GM23248 (cell line): ENCODE measurements at places on chromosomes 1 and 21. TPM values are rescaled to one million over a fixed set of nuclear protein-coding genes. Genes with fewer than 3 reads are reported as not detected.

DNA sequence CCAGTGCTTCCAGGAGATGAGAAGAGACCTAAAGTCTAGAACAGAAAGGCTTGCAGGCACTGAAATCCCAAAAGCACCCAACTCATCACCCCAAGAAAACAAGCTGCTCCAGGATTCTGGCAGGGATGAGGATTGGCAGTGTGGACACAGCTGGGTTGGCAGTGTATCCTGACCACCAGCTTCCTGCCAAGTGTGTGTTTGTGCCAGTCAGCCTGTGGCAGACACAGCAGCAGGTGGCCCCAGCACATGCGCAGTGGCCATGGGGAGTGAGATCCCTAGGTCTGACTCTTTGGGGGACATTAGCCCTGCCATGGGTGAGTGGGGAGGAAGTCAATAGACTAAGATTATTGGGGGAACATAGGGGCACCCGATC, 8.7 kb upstream of the SNAPIN start:
- H3K4me3 ChIP-seq = no peak overlapping the region
- H3K36me3 ChIP-seq = peaks cover 14% of the 10 kb centered on the region
- no peak overlapping the region for H3K27ac ChIP-seq
- no peaks in the 10 kb centered on the region for H3K27me3 ChIP-seq
- H3K4me1 ChIP-seq = peaks cover 11% of the 10 kb centered on the region
- no peak for DNase-seq

- peaks cover 16% of the 10 kb centered on the region for H3K4me1 ChIP-seq
- H3K27ac ChIP-seq = no peak overlapping the region
Observed at GRCh38 chr1:111736548-111737215, 2.5 kb downstream of the INKA2 start.

- no peak overlapping the region for H3K27ac ChIP-seq
- no peaks in the 10 kb centered on the region for H3K36me3 ChIP-seq
- H3K4me1 ChIP-seq = no peaks in the 10 kb centered on the region
- no peaks in the 10 kb centered on the region for H3K27me3 ChIP-seq
Observed at GRCh38 chr1:2950926-2951305, 70.4 kb upstream of the ACTRT2 start.

GRCh38 chr1:156691665-156692440, 13.5 kb downstream of the CRABP2 start:
- DNase-seq = peak; percentile 62
- no peak overlapping the region for H3K4me3 ChIP-seq
- H3K27ac ChIP-seq = no peak overlapping the region
- no peaks in the 10 kb centered on the region for H3K36me3 ChIP-seq
- H3K4me1 ChIP-seq = peaks cover 16% of the 10 kb centered on the region

- peaks cover 37% of the 10 kb centered on the region for H3K4me1 ChIP-seq
- H3K27me3 ChIP-seq = no peaks in the 10 kb centered on the region
- no peak overlapping the region for H3K27ac ChIP-seq
- no peak for DNase-seq
- no peaks in the 10 kb centered on the region for H3K36me3 ChIP-seq
Observed at GRCh38 chr1:44616284-44616990, 57.8 kb downstream of the TMEM53 start.

DNA sequence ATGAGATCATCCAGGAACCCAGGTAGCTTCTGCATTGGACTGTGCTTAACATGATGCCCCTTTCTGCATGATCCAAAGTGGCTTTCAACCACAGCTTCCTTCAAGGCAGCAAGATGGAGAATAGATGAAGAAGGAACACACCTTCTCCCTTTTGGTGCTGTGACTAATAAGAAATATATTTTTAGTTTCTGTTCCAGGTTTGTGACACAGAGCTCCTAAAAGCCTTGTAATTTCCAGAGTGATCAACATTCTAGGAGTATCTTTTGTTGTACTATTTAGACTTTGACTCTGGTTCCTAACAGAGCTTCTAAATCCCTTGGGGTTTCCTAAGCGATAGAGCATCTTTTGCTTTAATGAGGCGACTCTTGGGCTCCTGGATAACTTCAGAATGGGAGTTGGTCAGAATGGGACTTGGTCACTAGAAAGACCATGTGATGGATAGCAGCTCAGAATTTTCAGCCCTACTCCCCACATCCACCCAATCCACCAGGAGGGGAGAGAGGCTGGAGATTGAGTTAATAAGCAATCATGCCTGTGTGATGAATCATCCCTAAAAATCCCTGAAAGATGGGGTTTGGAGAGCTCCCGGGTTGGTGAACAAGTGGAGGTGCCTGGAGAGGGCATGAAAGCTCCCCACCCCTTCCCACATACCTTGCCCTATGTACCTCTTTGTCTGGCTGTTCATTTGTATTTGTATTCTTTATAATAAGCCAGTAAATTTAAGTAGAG, 134.8 kb downstream of the FGGY start:
- H3K27me3 ChIP-seq = no peaks in the 10 kb centered on the region
- no peak overlapping the region for H3K4me3 ChIP-seq
- DNase-seq = peak; percentile 51
- H3K27ac ChIP-seq = peak overlapping the region; percentile 31

GRCh38 chr1:16905868-16906702, 10.3 kb downstream of the RNU1-2 start:
- peak; percentile 75 for DNase-seq
- peak overlapping the region; percentile 94 for H3K27ac ChIP-seq

- DNase-seq = peak; percentile 83
- peak overlapping the region; percentile 94 for H3K27ac ChIP-seq
Observed at GRCh38 chr1:155892796-155893195, 18.4 kb downstream of the RIT1 start.

- no peak overlapping the region for H3K4me3 ChIP-seq
- DNase-seq = no peak
- H3K27me3 ChIP-seq = peaks cover 3% of the 10 kb centered on the region; the same call in 1 of the 2 replicates
- H3K36me3 ChIP-seq = no peaks in the 10 kb centered on the region
- H3K4me1 ChIP-seq = no peaks in the 10 kb centered on the region
Observed at GRCh38 chr21:45922648-45923047, 58.9 kb upstream of the COL6A1 start.

DNA sequence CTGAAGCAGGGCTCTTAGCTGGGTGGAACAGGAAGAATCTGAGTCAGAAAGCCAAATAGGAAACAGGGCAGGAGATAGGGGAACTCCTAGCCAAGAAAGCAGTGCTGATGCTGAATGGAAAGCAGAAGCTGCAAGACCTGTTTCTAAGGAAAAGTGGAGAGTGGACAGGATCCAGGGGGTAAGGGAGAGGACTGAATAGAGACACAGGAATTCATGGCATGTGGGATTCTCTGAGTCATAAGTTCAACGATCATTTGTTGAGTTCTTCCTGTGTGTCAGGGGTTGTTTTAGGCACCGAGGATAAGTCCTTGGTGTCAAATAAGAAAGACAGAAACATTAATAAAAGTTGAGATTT, 153.8 kb upstream of the FGGY start:
- peak; percentile 92 for DNase-seq
- H3K4me3 ChIP-seq = no peak overlapping the region
- H3K27ac ChIP-seq = peak overlapping the region; percentile 59
- H3K4me1 ChIP-seq = peaks cover 34% of the 10 kb centered on the region
- H3K27me3 ChIP-seq = no peaks in the 10 kb centered on the region

DNA sequence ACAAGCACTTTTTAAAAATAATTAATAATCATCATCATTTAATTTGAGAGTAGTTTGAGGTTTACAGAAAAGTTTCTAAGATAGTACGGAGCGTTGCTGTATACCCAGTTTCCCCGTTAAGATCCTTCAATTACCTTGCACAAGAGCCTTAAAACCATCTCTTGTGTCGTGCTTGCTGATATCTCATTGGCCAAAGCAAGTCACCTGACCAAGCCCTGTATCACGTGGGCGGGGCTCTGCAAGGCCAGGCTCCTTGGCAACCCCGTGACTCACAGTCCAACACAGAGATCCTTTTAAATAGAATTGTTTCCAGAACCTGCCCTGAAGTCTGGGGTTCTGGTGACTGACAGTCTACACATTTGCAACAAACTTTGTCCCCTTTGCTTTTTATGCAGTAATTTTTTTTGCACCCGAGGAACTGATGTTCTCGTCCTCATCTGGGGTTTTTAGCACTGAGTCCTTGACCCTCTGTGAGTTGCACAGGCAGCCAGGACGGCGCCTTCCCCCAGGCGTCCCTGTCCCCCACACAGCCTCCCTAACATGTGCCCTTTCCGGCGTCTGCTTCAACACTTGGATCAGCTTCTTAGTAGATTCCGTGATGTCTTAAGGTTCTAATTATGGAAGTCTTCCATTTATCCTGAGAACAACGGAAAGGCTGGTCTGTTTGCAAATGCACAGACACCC, 183.3 kb upstream of the TMEM51 start:
- H3K27me3 ChIP-seq = no peaks in the 10 kb centered on the region
- no peaks in the 10 kb centered on the region for H3K36me3 ChIP-seq
- DNase-seq = peak; percentile 100
- H3K4me1 ChIP-seq = peaks cover 37% of the 10 kb centered on the region
- H3K4me3 ChIP-seq = peak overlapping the region; percentile 59

DNA sequence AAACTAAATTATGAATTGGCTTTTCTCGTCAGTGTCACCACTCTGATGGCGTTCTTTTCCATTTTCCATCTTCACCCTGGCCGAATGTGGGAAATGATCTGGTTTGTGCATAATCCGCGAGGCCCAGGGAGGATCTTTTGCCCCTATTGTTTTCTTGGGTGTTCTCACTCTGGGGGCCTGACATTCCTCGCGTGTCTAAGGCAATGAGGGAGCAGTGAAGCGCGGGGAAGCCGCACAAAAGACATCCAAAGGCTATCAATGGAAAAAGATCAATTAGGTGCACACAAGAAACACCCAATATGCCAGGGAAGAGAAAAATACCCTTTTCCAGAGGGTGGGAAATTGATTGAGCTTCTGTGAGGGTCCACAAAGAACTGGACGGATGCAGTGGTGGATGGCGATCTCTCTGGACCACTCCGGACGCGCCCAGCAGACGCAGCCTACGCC, 941 bp upstream of the C1orf21 start:
- H3K4me3 ChIP-seq = peak overlapping the region; percentile 96
- H3K36me3 ChIP-seq = no peaks in the 10 kb centered on the region
- H3K27me3 ChIP-seq = no peaks in the 10 kb centered on the region

DNA sequence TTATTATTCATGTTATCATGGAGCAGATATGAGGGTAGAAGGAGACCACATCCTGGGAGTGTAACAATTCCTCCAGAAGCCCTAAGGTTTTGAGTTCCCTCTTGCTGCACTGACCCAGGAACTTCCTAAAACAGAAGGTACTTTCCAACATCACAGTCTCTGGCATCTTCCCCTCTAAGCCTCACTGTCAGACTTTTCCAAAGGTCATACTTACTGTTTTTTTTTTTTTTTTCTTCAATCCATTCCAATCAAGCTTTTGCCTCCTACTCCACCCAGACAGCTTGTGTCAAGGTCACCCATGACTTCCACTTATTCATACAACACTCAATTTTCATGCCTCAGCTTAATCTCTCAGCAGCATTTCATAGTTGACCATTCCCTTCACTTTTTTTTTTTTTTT, 18.4 kb upstream of the UQCRHL start:
- H3K4me3 ChIP-seq = no peak overlapping the region
- peak overlapping the region; percentile 4 for H3K27ac ChIP-seq
- no peaks in the 10 kb centered on the region for H3K36me3 ChIP-seq
- peak; percentile 42 for DNase-seq
- no peaks in the 10 kb centered on the region for H3K27me3 ChIP-seq
- peaks cover 8% of the 10 kb centered on the region for H3K4me1 ChIP-seq

GRCh38 chr1:51301844-51302162, 28.6 kb downstream of the TTC39A start:
- no peak overlapping the region for H3K27ac ChIP-seq
- no peaks in the 10 kb centered on the region for H3K36me3 ChIP-seq
- no peak for DNase-seq
- no peaks in the 10 kb centered on the region for H3K4me1 ChIP-seq

DNA sequence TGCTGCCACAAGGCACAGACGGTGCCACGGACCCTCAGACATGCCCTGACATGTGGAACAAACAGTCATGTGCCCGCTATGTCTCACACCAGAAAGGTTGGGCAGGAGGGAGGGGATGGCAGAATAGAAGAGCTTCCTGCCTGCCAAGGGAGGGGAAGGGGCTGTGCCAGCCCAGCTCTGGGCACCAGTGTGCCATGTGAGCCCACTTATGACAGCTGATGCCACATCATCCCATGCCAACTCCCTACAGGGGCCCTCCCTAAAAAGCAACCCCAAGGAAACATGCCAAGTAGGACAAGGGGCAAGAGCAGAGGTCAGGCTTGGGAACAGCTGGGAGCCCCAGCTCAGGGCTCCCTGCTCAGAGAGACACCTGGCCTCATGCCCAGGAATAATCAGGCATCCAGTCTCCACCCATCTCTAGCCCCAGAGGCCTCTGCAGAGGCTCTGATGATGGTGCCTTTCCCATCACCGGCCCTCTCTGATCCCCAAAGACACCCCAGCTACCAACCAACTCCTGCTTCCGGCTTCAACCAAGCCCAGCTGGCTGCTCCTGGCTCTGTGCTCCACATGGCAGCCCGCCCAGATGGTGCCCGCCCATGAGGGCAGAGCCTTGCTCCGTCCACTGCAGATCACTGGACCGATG, 10.3 kb downstream of the ADGRB2 start:
- no peaks in the 10 kb centered on the region for H3K36me3 ChIP-seq
- H3K4me3 ChIP-seq = no peak overlapping the region
- peaks cover 13% of the 10 kb centered on the region for H3K4me1 ChIP-seq
- H3K27me3 ChIP-seq = no peaks in the 10 kb centered on the region

DNA sequence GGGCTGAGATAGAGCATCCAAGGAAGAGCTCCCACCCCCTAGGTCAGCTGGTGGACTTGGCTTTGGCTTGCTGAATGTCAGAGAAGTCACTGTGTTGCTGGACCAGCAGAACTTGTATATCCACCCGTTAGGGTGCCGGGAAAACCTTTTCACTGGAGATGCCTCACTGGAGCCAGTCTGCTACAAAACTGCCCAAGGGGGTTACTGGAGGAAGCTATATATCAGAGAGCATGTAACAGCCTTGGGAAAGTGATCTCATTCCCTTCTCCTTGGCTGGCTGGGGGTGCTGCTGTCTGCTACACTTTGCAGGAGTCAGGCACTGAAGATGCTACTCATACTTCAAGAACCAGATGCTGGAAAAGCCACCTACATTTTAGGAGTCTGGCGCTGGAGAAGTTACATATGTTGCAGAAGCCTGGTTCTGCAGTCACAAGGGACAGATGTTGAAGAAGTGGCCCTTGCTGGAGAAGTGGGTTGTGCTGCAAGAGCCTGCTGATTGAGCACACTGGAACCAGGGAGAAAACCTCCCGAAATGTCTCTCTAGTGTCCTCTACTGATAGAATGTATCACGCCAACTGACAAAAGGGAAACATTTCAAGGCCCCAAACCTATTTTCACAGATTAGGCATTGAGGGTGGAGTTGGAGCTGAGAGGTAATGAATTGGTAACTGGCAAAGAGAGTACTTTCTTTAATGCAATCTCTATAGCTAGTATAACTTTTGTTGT, 250.6 kb downstream of the SPATA17 start:
- no peaks in the 10 kb centered on the region for H3K36me3 ChIP-seq
- no peak overlapping the region for H3K4me3 ChIP-seq
- no peaks in the 10 kb centered on the region for H3K4me1 ChIP-seq
- H3K27ac ChIP-seq = no peak overlapping the region

ADPRS gene
- total RNA-seq = 64.7 and 70.3 TPM in 2 replicates

MAP3K7CL gene
- total RNA-seq = 14.8 and 18.5 TPM in 2 replicates

KISS1 gene
- total RNA-seq = not detected in 2 replicates

PGLYRP4 gene
- total RNA-seq = not detected in 2 replicates

DENND2C gene
- total RNA-seq = 5.9 and 6.8 TPM in 2 replicates

SFN gene
- not detected in 2 replicates for total RNA-seq

NEK2 gene
- total RNA-seq = 11.3 and 13.8 TPM in 2 replicates

HSD3B1 gene
- total RNA-seq = not detected in 2 replicates

PADI1 gene
- under 0.01 TPM in 1 of 2 replicates, not detected in the other for total RNA-seq

CFAP74 gene
- total RNA-seq = not detected in 2 replicates

OR2M5 gene
- total RNA-seq = not detected in 2 replicates

ESPN gene
- total RNA-seq = not detected in 2 replicates

SORT1 gene
- 8.4 and 11.8 TPM in 2 replicates for total RNA-seq
